ENCODE measurements at places on chromosomes 5 and 9.
A peak's percentile ranks its signal among the peaks of the same experiment; 100 is the strongest.

DNA sequence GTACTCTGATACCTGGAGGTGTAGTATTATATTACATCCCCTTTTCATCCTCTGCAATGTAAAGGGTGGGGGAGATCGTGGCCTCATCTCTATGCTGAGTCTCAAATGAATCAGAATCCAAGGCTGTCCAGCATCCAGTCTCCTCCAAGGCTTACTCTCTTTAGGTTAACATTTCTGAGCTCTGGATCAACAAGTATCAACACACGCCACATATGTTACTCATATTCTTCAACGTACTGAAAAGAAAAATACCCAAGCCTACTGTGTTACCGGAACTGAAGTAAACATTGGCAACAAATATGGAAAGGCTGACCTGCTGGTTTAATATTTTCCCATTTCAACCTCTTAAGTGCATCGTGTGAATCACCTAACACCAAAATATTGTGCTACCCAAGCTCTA is 241.8 kb downstream of the GAS1 start:
- DNase-seq: no peak

- DNase-seq: no peak
Measured at GRCh38 chr5:158120760-158121159, 261.8 kb upstream of the CLINT1 start.

GRCh38 chr9:109385499-109385898 is 64.6 kb upstream of the EPB41L4B start:
- DNase-seq: no peak

DNA sequence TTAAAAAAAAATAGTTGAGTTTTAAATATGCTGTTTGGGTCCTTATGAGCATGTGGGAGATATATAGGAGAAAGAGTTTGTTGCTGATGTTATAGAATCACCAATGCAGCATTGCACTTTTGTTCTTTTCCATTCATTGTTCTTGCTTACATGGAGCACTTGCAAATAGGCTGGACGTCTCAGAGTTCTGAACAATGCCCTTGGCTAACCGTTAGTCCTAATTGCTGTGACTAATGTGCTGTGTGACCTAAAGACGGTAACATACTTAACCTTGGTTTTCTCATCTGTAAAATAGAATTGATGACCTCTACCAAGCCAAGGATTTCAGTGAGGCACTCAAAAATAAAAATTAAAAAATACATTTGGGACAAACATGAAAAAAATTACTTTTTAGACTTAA is 29.8 kb downstream of the PIK3R1 start:
- DNase-seq: no peak

DNA sequence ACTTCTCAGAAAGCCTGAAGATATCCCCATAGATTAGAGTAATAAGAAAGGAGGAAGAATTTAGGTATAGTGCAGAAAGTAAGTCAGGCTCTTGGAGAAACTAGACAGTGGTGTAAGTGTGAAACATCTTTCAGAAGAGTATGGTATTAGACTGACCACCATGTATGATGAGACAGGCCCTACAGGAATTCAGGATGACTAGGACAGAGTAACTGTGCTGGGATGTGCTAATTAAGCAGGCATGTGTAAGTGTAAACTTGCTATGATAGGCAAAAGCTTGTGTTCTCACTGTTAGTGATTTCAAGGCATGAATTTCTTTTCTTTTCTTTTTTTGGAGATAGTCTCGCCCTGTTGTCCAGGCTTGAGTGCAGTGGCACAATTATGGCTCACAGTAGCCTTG is 70.8 kb downstream of the RAB24 start:
- no peak for DNase-seq

DNA sequence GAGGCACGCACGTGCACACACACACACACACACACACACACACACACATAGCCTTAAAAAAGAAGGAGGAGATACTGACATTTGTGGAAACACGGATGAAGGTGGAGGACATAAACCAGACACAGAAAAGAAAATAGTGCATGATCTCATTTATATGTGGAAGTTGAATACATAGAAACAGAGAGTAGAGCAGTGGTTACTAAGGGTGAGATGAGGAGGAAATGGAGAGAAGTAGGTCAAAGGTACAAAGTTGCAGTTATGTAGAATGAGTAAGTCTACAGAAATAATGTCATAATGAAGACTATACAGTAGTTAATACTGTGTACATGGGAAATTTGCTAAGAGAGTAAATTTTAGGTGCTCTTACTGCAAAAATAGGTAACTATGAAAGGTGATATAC is 412.2 kb upstream of the CDH9 start:
- DNase-seq: no peak

GRCh38 chr9:91786132-91786896 is 163.7 kb downstream of the ROR2 start:
- DNase-seq: no peak

DNA sequence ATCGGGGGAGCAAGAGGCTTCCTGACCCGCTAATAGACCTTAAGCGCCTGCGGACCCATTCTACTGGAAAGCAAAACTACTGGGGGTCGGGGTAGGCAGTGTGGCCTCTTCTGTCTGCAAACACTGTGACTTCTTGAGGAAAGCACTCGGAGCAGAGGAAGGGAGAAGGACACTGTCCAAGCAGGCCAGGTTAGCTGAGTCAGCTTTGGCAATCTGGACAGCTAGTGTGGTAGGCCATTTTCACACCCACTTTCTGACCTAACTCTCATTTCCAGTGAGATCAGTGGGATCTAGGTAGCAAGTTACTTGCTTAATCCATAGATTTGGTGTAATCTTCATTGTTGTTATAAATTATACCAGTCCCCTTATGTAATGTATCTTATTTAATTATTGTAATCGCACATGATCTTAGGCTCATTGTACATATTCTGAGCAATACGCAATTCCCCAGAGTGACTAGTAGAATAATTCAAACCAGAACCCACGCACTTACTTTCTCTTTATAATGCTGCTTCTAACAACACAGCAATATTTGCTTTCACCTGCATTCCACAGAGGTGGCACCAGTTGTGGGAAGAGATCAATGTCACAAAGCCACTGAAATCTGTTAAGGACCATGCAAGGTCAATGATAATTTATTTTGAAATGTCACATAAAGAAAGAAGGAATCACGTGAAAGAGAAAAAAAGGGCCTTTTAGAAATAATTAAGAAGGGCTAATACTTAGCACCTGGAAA is 82.9 kb downstream of the NREP start:
- peak; percentile 40 for DNase-seq

DNA sequence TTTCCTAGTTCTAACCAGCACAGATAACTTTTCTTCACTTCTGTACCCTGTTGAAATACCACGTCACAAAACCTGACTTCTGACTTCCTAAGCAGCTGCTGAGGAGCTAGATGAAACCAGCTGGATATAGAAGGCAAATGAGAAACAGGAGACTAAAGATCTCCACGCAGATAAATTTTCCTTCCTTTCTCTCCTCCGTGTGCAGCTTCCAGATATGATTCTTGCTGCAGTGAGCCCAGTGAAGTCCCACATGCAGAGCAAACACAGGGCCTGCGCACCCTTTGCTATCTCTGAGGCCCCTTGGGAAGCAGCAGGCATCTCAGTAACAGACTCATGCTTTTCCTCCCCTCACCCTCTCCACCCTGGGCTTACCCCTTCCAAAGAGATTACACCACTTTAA is 1638.3 kb downstream of the MAT2B start:
- DNase-seq: no peak

GRCh38 chr5:54673523-54674225 is 156.1 kb downstream of the SNX18 start:
- DNase-seq: peak; percentile 55

DNA sequence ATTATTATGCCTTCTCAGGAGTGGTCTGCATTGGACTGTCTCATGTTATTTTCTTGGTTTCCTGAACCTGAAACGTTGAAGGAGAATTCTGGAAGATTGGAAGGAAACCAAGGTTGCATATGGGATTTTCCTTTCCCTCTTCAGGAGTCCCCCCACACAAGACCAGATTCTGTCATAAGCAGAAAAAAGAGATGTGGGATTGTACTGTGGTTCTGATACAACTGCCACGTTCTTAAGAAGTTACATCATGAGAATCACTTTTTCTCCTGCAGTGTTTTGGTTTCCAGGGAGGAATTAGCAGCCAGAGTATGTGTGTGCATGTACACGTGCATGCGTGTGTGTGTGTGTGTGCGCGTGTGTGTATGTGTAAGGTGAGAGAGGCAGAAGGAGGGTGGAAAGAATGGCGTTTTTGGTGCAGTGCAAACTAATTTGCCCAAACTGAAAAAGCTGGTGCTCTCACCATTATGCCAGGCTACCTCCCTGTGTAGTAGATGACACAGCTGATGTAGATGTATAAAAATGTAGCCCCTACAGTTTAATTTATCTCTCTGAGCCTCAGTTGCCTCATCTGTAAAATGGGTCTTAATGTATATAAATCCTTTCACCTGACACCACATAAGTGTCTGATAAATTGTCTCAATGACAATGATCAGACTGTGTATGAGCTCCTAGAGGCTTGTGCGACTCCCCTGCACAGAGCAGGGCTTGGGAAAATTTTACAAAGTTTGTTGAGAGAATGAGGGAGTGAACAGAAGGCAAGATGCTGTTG is 38.6 kb downstream of the RALGPS1 start:
- DNase-seq: peak; percentile 79

DNA sequence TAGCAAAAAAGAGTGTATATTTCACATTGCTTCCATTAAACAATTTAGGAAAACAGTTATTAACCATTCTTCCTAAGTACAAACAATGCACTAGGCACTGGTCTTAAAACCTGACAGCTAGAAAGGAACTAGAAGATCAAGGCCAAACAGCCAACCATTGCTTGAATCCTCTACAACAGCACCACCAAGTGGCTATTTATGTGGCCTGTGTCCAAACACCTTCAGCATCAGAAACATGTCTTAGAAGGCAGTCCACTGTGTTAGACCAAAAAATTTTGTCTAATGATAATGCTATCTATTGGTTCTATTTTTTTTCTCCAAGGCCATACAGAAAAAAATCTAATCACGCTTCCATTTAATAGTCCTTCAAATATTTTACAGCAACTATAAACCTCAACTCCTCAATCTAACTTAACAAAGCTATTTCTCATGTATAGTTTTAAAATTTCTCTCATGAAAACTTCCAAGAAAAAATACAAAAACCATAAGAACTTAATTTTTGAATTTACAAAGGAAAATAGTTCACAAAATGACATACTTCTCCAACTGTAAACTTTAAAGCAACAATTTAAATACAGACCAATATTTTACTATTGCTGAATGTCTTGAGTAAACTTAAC is 36.1 kb downstream of the CAAP1 start:
- no peak for DNase-seq

DNA sequence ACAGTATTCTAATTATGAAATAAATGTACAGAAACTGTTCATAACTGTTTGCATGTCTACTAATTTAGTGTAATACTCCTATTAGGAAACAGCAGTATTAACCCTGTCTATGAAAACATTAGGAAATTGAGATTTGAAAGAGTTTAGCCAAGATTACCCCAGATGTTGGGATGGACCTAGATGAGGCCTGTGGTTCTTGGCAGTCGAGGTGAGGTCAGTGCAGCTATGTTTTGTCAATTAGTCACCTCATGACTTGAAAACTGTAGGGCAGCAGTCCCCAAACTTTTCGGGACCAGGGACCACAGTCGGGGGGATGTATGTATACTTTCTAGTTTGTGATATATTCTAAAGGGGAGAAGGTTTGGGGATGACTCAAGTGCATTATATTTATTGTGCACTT is 4.7 kb downstream of the LNPEP start:
- DNase-seq: no peak

- peak; percentile 94 for DNase-seq
Measured at GRCh38 chr9:127224178-127224882, 40.2 kb upstream of the GARNL3 start.

DNA sequence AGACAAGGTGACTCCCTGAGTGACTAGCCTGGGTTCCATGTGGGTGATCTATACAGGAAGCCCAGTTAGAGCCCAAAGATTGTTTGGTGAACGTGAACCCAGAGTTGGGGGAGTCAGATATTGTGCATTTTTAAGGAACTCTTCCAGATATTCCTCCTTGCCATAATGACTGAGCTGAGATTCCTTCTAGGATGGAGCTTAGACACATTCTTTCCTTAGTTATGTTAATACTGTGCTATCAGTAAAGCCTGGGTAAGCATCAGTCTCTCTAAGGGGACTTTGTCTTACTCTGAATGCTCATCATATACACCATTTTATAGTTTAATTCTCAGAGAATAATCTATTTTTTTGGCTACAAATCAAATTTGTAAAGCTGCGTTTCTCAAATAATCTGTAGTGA is 68.1 kb downstream of the FOXB2 start:
- DNase-seq: no peak

DNA sequence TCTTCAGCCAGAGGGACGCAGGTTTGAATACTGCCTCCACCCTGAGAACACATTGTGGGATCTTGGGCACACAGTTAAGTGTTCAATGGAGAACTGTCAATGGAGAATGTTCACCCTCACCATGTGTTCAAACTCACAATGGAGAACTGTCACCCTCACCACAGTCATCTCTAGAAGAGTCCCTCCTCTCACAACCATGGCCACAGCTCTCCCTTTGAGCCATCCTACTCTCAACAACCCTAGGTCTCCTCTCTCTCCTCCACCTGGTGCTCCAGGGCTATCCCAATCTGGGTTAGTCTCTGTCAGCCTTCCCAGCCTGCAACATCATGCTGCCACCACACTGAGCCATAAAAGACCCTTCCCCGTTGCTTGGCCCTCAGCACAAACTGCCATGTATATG is 36.3 kb upstream of the HAND1 start:
- DNase-seq: no peak

- DNase-seq: no peak
Measured at GRCh38 chr9:71627537-71627936, 140.8 kb downstream of the CEMIP2 start.

DNA sequence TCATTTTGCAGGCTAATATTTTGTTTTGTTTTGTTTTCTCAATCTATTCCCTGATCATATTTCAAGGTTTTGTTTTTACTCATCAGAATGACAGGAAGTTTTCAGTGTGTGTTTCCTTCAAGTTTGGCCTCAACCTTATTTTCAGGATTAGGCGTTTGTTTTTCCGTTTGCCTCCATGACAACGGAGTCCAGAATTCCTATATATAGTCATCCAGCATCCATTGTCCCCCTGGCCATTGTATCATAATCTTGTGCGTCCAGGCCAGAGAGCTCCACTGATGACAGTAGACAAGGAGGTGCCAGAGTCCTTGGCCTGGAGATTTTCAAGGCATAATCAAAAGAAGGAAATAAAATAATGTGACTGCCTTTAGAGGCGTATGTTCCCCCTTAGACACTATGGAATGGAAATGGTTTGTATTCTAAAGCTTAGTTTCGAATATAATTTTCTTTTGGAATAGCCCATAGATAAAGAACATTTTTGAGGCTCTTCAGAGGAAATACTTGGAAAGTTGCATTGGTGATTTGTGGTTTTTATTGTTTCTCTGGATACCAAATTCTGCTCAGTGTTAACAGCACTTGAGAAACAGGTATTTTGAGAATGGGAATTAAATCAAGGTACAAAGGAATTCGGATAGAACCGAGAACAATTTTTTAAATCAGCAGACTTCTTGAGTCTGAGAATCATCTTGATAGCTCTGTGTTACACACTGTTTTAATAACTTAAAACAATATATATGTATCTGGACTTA is 99.8 kb downstream of the ZNF462 start:
- DNase-seq: peak; percentile 76

Data from femur (tissue), 1 donor.